GM18507 (cell line): ENCODE measurements at places on chromosomes 6 and 20.

- DNase-seq = no peak
Observed at GRCh38 chr6:140684776-140685550, 1310.5 kb upstream of the CITED2 start.

DNA sequence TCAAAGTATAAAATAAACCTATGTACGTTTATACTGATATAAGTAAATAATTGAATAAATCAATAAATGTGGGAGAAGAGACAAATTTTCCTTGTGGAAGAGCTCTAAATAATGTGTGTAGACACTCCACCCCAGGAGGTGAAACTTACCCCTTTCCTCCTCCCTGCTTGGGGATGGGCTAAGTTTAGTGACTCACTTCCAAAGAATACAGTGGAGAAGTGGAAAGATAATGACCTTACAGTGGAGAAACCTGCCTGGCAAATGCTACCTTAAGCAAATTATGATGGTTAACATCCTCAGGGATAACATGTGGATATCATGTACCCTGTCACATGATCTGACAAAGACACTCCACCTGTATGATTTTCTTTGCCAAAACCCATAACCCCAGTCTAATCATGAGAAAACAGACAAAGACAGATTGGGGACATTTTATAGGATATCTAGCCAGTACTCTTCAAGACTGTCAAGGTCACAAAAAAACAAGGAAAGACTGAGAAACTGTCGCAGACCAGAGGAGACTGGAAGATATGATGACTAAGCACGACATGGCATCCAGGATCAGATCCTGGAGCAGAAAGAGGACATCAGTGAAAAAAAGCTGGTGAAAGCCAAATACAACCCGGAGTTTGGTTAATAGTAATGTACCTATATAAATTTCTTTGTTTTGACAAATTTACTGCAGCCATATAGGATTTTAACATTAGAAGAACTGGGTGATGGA lies 195.5 kb upstream of the PRDM1 start:
- no peak for DNase-seq

GRCh38 chr6:136719280-136720044 lies 72.8 kb downstream of the MAP3K5 start:
- DNase-seq = no peak

GRCh38 chr6:136945711-136946121 lies 23.6 kb downstream of the SLC35D3 start:
- DNase-seq = no peak

DNA sequence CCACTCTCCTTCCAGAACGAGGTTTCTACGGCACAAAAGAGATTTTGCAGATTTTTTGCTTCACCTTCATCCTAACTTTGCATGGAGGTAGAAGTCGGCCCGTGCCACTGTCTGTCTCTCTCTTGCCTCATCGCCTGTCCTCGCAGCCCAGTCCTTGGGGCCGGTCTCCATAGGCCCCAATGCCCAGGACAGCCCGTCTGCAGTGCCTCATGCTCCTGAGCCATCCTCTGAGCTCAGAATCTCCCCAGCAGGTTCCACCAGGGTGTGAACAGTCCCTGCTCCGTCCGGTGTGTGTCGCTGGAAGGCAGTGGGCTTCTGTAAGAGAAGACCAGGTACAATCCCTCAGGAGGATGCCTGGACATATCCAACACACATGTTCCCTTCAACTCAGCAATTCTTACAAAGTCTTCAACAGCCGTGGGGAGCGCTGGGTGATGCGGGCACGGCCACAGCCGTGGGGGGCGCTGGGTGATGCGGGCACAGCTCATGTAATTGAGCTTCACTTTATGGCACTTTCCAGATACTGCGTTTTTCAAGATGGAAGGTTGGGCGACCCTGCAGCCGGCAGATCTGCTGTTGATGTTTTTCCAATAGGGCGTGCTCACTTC lies 231.9 kb downstream of the DLL1 start:
- DNase-seq = no peak

- DNase-seq = no peak
Observed at GRCh38 chr6:108744996-108745395, 103.2 kb upstream of the ARMC2 start.

DNA sequence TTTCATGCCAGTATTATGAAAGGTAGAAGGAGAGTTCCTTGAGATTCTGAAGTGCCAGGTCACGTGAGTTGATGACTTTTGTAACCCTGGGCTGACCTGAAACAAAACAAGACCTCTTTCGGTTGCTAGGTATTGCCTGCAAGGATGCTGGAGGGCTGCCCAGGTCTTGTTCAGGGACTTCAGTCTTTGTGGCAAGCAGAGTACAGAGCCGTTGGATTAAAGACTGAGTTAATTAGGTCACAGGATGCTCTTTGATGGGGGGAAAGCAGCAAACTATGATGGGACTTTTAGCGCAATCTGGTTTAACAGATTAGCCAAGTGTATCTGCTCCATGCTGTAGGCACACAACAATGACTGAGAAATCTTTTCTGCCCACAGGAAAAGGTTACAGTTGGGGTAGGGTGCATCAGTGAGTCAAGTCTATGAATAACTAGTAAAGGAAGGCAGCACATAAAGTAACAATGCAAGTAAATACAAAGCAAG lies 12.8 kb upstream of the ELOVL5 start:
- no peak for DNase-seq

DNA sequence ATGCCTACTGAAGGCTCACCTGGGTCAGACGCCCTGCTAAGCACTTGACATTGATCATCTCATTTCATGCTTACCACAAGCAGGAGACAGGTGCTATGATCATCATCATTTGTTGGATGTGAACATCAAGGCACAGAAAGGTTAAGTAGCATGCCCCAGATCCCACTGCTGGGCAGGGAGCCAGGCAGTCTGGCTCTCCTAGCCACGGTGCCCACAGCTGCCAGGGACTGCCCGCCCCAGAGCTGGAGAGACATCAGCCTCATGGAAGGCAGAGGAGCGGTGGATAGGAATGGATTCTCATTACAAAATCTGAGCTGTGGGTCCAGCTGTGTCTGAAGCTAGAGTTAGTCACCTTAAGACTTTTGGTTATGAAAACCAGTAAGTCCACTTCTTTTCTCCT lies 3.6 kb downstream of the SULF2 start:
- DNase-seq = no peak

GRCh38 chr20:37007898-37008649 lies 56.6 kb upstream of the SAMHD1 start:
- no peak for DNase-seq
